Vagina (tissue), 2 donors: ENCODE measurements at places on chromosomes 6 and 20. TPM values are rescaled to one million over a fixed set of nuclear protein-coding genes. Genes with fewer than 3 reads are reported as not detected.

DNA sequence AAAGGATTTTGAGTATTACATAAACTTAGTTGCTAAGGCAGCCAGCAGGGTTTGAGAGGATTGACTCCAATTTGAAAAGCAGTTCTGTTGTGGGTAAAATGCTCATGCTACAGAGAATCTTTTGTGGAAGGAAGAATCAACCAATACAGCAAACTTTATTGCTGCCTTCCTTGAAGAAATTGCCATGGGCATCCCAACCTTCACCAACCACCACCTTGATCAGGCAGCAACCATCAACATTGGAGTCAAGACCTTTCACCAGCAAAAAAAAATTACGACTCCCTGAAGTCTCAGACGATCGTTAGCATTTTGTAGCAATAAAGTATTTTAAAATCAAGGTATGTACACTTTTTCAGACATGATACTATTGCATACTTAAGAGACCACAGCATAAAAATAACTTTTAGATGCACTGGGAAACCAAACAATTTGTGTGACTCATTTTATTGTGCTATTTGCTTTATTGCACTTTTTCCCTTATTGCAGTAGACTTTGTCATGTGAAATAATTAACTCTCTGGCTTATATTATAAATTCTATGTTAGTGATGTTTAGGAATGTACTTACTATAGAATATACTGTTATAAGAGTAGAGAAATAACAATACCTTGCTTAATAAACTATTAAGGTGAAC, 390.8 kb downstream of the CDKAL1 start:
- no peaks in the 10 kb centered on the region for H3K27me3 ChIP-seq
- H3K27ac ChIP-seq, result no peak overlapping the region
- no peaks in the 10 kb centered on the region for H3K36me3 ChIP-seq
- DNase-seq, result no peak
- peaks cover 3% of the 10 kb centered on the region for H3K4me1 ChIP-seq

DNA sequence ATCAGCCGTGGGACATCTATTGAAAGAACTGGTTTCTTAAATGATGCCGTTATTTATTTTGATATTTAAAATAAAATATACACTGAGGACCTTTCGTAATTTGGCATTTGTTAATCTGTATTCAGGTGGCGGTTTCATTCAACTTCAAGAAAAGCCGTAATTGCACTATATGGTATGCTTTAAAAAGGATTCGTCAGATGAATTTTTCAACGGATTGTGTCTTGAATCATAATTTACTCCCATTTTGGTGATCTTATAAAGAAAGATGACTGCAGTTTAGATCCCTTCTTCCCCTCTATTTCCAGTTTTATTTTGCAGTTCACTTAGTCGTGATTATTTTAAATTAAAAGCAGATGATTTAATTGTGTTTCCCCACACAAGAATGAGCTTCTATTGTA, 761 bp downstream of the KLHL32 start:
- no peaks in the 10 kb centered on the region for H3K27me3 ChIP-seq
- H3K27ac ChIP-seq, result no peak overlapping the region
- peaks cover 6% of the 10 kb centered on the region for H3K4me1 ChIP-seq
- H3K36me3 ChIP-seq, result no peaks in the 10 kb centered on the region
- DNase-seq, result no peak
- H3K4me3 ChIP-seq, result no peak overlapping the region

Gene ZBTB46
- 7.4 TPM for total RNA-seq

Gene LHFPL5
- total RNA-seq, result not detected

GRCh38 chr20:50438986-50439407, 71.2 kb upstream of the PTPN1 start:
- H3K27me3 ChIP-seq, result no peaks in the 10 kb centered on the region
- H3K27ac ChIP-seq, result peak overlapping the region; percentile 72
- peaks cover 23% of the 10 kb centered on the region for H3K4me1 ChIP-seq
- DNase-seq, result no peak

Gene SLC35F1
- total RNA-seq, result 2.7 TPM

Gene C20orf202
- not detected for total RNA-seq

Gene NFATC2
- 7.4 TPM for total RNA-seq

GRCh38 chr6:105066233-105066632, 109.3 kb downstream of the LIN28B start:
- no peaks in the 10 kb centered on the region for H3K4me1 ChIP-seq
- no peak overlapping the region for H3K4me3 ChIP-seq
- no peaks in the 10 kb centered on the region for H3K27me3 ChIP-seq
- no peak for DNase-seq
- H3K36me3 ChIP-seq, result no peaks in the 10 kb centered on the region

Gene HLA-E
- 618 TPM for total RNA-seq

- H3K4me1 ChIP-seq, result peaks cover 21% of the 10 kb centered on the region
- DNase-seq, result no peak
- H3K27me3 ChIP-seq, result no peaks in the 10 kb centered on the region
- peak overlapping the region; percentile 59 for H3K27ac ChIP-seq
- H3K36me3 ChIP-seq, result no peaks in the 10 kb centered on the region
Observed at GRCh38 chr6:33213166-33213988, 5.1 kb downstream of the RING1 start.

DNA sequence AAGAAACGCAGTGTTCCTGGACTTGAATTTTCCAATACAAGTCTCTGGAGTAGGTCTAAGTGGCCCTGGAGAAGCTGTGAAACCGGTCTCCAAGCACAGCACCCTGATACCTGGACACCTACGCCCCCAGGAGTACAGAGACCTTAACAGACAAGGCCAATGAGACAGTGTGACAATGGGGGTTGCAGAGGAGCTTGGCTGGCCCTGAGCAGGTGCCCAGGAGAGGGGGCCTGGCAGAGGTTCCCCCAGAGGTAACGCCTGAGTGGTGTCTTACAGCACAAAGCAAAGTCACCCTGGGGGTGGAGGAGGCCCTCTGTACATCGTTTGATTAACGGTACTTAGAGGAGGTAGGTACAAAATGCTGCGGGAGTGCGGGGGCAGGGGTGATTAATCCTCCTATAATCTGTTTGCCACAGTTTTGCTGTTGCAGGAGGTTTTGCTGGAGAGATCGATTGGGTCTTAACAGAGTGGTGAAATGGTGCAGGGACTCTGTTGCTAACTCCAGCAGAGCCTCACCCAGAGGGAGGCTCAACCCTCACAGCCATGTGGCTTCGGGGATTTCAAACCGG, 37.3 kb upstream of the APCDD1L start:
- no peak overlapping the region for H3K27ac ChIP-seq
- H3K36me3 ChIP-seq, result no peaks in the 10 kb centered on the region

DNA sequence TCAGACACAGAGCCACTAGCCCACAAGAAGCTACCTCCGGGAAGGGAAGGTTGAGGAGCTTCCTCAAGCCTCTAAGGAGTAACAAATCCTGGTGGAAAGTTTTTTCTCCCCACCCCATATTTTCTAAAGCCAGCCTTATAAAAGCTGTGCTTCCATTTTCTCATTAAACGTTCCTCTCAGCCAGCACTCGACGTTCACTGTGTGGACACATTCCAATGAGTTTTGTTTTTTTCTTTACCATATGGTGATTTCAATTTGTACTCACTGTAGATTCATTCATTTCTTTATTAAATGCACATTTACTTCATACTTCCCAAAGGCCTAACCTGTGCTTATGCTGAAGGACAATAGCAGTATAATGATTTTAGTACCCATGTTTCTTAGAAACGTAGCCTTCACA, 194.4 kb upstream of the FLRT3 start:
- H3K27me3 ChIP-seq, result no peaks in the 10 kb centered on the region
- no peaks in the 10 kb centered on the region for H3K4me1 ChIP-seq
- H3K4me3 ChIP-seq, result no peak overlapping the region
- no peaks in the 10 kb centered on the region for H3K36me3 ChIP-seq
- DNase-seq, result no peak
- H3K27ac ChIP-seq, result no peak overlapping the region

DNA sequence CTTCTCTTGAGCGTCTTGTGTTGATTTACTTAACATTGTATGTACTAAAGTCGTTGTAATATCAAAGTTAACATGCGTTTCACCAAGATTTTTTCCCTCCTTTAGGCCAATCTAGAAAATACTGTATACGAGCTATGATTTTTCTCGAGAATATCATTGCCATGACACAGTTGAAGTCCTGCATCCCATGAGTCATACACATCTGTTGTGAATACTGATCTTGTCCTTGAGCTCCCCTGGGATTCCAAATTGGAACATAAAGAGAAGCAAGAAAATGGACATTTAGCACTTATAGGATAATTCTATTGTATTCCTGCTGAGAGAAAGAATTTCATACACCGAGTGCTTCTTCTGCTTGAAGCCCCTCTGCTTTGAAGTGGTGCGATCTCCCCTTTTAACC, 109.6 kb downstream of the SLC35B3 start:
- H3K4me1 ChIP-seq, result no peaks in the 10 kb centered on the region
- DNase-seq, result no peak
- no peak overlapping the region for H3K27ac ChIP-seq

Gene PARD6B
- total RNA-seq, result 4.7 TPM
